ENCODE measurements at places on chromosomes 2 and 18.

DNA sequence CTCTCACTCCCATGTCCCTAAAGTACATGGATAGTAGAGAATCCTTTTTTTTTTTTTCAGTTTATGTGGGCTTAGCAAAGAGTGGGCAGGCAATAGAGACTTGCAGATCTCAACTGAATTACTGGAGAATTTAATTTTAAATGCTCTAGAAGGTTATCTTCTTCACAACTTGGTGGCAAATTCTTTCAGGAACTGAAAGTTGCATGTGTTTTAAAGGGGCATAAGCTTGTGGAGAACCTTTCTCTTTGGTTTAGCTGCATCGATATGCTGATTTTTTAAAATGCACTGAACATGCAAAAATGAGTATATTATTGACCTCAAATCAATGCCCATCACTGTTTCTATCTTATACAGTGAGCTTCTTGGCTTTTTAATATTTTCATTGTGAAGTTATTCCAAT, 24.9 kb upstream of the GALNT3 start:
- DNase-seq = no peak

DNA sequence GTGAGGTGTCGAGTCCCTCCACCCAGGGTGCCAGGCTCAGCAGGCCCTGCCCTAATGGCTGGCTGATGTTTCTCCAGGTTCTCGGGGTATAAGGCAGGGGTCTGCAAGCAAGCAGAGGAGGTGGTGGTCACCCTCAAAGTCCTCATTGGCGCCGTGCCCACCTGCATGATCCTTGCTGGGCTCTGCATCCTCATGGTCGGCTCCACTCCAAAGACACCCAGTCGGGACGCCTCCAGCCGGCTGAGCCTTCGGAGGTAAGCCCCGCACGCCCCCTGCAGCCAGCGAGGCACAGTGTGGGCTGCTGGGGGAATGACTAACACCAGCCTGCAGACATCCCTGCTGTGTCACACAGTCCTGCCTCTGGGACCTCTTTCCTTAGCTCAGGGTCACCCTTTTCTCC, 14.1 kb downstream of the MFSD2B start:
- DNase-seq = no peak

DNA sequence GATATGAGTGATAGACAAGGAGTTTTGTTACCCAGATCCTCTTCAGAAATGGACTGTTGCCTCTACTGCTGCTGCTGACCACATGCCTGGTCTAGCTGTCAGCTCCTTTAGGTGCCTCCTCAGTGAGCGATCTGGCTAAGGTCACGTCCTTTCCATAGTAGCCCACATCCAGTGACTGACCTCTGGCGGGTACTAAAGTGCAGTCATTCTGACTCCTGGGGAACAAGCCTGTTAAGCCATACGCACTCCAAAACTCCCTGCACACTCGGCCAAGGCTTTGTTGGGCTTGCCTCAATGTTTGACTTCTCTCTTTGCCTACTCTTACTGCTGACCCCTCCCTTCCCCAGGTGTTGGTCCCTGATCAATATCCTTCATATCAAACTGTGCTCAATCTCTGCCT, 685.2 kb downstream of the IRS1 start:
- no peak for DNase-seq

GRCh38 chr2:19540739-19541525, 182.5 kb upstream of the OSR1 start:
- no peak for DNase-seq

DNA sequence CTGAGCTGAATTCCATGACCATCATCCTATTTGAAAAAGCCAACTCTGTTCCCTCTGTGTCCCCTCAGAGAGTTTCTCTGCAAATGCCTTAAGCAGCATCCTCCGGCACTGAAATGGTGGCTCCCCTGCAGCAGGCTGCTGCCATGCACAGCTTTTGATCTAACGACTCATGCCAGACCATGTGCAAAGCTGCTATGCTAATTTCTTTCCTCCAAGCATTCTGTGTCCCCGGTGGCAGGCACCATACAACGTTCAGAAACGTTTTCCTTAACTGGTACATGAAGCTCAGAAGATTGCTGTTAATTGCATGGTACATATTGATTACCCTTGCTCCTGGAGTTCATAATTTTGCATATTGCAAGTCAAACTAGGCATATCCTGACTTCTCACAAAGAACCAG, 336.8 kb downstream of the RBM43 start:
- DNase-seq = no peak

- DNase-seq = no peak
Observed at GRCh38 chr2:128073278-128073677, 17.7 kb upstream of the UGGT1 start.

GRCh38 chr2:231052494-231053451, 3.9 kb upstream of the PSMD1 start:
- DNase-seq = peak; percentile 73

Measured in T-helper 17 cell (primary cell).